ENCODE measurements at places on chromosomes 16 and 17.

DNA sequence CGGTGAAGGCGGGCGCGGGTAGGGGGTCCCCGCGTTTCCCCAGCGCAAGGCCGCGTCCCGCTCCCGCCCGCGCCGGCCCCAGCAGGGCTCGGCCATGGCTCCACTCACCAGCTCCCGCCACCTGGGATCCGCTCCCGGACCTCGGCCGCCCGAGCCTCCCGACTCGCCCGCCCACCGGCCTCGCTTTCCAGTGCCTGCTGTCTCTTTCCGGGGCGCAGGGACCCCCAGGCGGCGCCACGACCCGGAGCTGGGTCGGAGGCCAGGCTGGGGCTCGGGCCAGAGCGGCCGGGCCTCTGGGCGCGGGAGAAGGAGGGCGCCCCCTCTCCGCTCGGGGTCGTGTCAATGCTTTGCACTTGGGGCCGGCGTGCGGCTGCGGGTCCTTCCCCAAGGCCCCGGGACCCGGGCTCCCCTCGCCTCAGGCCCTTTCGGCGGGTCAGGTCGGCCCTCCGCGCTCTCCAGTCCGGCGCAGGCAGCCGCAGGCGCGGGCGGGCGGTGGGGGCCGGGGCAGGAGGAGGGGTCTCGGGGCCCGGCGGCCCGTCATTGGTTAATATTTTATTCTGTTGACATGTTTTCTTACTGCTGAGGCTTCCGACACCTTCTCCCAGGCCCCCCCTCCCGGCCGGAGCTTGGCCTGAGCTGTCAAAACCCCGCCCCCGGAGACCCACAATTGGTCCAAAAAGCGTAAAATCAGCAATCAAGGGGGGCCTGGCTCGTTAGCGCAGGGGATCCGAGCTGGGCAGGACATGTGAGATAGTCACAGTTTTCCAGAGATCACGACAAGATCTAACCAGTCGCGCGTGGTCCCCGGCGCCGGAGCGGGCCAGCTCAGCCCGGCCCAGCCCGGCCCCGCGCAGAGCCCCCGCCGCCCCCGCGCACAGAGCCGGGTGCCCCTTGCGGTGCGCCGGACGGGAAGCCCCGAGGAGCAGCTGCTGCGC, at the start of gene TBX2:
Gene TBX2, plus strand, starts transcription at position 713 of the 935 bp plus-strand sequence. CDS start 334 bp downstream, outside the sequence.
- no peak for DNase-seq

- DNase-seq = no peak
These were observed 89.1 kb downstream of the CDK5R1 start for GRCh38 chr17:32575852-32576251.

- DNase-seq = no peak
These were observed 26.7 kb upstream of the NUDT16L1 start for GRCh38 chr16:4666537-4667202.

- no peak for DNase-seq
These were observed 22.7 kb upstream of the RFFL start for GRCh38 chr17:35086164-35086563.

DNA sequence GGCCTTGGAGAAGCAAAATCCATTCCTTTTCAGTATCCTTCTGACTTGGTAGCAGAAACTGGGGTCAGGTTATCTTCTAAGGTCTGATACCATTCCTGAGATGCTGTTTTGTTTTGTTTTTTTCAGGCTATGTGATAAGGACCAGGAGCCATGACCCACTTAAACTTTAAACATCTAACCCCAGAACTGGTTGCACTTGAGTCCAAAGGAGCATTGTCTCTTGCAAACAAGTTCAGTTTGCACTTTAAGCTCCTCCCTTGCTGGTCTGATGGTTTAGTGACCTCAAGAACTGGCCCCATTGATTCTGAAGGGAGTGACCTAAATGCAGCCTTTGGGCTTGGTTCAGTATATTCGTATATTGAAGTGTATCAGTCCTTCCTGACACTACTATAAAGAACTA, 75.2 kb downstream of the ERCC4 start:
- DNase-seq = no peak

- DNase-seq = no peak
These were observed 23.1 kb downstream of the PRDM7 start for GRCh38 chr16:90053902-90054500.

GRCh38 chr16:79164388-79164995, 436.0 kb downstream of the MAF start:
- DNase-seq = no peak

GRCh38 chr17:13311306-13311705, 290.4 kb downstream of the HS3ST3A1 start:
- no peak for DNase-seq

- DNase-seq = no peak
These were observed 33.7 kb downstream of the MARF1 start for GRCh38 chr16:15609286-15609649.

DNA sequence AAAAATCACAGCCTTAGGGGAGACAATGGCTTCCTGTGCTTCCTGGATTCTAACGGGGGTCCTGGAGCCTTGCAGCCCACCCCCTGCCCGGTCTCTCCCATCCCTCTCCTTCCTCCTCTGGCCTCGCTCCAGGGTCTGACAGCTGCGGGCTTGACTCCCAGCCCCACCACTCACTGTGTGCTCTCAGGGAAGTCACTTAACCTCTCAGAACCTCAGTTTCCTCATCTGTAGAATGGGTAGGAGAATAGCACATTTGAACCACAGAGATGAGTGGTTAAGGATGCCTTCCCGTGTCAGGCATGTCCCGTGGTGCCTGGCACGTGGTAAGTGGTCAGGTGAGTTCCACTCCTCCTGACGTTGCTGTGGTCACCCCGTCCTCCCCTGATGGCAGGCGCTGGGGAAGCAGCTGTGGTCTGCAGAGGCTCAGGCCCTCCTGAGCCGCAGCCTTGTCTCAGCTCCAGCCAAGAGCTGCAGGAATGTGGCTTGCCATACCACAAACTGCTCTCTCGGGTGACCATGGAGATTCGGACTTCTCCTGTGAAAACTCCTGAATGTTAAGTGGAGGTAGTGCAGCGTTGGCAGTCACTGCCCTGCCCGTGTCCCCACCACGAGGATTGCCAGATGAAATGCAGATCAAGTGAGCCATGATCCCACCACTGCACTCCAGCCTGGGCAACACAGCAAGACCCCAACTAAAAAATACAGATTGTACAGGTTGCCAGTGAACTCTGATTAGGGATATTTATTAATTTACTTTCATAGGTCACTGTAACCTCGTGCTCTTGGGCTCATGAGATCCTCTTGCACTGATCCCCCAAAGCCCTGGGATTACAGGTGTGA, 85.7 kb downstream of the NT5M start:
- no peak for DNase-seq

GRCh38 chr17:73743518-73744201, 99.4 kb upstream of the SDK2 start:
- no peak for DNase-seq

- DNase-seq = no peak
These were observed 65.2 kb downstream of the ARSG start for GRCh38 chr17:68356520-68356919.

GRCh38 chr17:48307255-48307654, 122.8 kb downstream of the SKAP1 start:
- no peak for DNase-seq

- no peak for DNase-seq
These were observed 11.7 kb upstream of the SEC14L1 start for GRCh38 chr17:77128896-77129567.

- DNase-seq = no peak
These were observed 140.9 kb downstream of the KCNJ2 start for GRCh38 chr17:70310221-70310672.

DNA sequence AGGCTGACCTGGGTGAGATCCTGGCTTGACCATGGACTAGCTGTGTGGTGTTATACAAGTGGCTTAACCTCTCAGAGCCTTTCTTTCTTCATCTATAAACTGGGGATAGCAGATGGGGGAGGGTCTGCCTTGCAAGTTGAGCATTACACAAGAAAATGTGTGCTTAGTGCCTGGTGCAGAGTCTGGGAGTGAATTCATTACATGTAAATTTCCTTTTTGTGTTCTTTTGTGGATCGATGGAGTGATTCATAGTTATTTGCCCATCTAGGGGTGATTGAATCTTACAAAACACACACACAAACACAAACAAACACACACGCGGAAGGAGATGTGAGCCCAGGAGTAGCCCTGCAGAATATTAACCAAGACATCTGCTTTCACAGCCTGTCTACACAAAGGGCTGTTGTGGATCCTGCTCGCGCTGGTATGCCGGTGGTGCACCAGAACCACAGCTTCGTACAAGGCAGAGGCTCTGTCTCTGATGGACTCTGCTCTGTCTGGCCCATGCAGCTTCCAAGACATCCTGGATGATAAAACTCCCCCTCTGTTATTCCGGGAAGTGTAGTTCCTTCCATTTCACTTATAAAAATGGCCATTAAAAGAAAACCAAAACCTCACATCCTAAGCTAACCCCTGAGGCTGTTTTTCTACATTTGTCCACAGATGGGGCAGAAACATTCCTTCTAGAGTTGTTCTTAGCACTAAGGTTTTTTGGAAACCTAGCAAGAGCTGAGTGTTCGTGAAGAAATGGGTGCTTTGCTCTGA, 86.1 kb downstream of the UTP18 start:
- peak; percentile 21 for DNase-seq

- DNase-seq = no peak
These were observed 17.2 kb downstream of the ST3GAL2 start for GRCh38 chr16:70421473-70422311.

DNA sequence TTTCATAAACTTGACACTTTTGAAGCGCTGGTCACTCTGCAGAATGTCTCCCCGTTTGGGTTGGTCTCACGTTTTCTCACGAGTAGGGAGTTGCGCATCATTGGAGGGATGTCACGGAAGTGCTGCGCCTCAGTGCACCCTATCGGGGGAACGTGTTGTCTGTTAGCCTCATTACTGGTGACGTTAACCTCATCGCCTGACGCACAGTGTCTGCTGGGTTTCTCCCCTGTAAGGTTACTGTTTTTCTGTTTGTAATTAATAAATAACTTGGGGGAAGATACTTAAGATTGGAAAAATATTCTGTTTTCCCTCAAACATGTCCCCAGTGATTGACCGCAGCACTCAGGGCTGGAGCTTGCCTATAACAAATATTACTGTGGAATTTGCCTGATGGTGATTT, 26.7 kb downstream of the VAC14 start:
- DNase-seq = no peak

DNA sequence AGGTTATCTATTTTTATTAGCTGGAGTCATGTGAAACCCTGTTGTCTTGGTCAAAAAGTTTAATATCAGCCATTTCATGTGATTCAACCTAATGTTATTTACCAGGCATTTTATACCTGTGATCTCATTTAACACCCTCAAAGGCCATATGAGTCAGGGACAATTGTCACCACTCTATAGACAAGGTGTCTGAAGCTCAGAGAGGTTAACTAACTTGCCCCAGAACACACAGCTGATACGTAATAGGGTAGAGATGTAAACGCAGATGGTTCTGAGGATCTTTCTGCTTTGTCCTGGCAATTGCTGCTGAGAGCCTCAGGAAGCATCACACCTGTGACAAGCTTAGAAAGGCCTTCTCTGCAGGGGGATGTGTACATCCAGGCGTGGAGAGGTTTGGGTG, 4.9 kb downstream of the CD300A start:
- DNase-seq = no peak

- no peak for DNase-seq
These were observed 19.8 kb upstream of the ZFP90 start for GRCh38 chr16:68519225-68519745.

- DNase-seq = no peak
These were observed 1.5 kb downstream of the ACBD4 start for GRCh38 chr17:45136846-45137560.

DNA sequence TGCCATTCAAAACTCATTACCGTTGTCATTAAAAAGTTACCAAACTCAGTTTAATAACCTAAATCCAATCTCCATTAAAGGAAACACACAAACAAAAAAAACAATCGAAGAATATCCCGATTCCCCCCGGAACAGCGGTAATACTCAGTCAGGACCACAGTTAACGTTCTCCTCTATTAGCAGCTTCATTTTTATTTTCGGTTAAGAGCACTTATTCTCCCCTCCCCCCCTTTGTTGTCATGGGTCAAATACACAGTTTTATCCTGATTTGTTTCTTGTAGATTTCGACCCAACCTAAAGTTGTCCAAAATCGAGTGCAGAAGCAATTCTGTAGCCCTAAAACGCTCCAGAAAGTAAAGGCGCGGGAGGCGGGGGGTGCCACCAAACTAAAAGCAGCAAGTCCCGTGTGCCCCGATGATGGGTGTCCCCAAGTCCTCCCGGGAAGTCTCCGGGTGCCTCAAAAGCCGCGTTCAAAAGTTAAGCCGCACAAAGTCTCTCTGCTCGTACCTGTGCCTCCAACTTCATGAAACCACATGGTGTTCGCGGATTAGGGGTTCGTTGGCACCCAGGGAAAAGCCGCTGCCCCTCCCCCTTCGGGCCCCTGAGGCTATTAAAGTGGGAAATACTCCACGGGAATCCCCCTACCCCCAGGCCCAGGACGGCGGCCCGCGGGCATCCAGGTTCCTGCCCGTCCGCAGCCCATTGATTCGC, 996 bp downstream of the SUMO2 start:
- DNase-seq = no peak

- DNase-seq = no peak
These were observed 26.6 kb upstream of the MYLK3 start for GRCh38 chr16:46774743-46775177.

GRCh38 chr17:80372922-80373570, 41.9 kb upstream of the ENDOV start:
- no peak for DNase-seq

- no peak for DNase-seq
These were observed 2.2 kb downstream of the CD300H start for GRCh38 chr17:74565126-74565525.

GRCh38 chr17:66240630-66241029, 11.4 kb upstream of the APOH start:
- DNase-seq = no peak

DNA sequence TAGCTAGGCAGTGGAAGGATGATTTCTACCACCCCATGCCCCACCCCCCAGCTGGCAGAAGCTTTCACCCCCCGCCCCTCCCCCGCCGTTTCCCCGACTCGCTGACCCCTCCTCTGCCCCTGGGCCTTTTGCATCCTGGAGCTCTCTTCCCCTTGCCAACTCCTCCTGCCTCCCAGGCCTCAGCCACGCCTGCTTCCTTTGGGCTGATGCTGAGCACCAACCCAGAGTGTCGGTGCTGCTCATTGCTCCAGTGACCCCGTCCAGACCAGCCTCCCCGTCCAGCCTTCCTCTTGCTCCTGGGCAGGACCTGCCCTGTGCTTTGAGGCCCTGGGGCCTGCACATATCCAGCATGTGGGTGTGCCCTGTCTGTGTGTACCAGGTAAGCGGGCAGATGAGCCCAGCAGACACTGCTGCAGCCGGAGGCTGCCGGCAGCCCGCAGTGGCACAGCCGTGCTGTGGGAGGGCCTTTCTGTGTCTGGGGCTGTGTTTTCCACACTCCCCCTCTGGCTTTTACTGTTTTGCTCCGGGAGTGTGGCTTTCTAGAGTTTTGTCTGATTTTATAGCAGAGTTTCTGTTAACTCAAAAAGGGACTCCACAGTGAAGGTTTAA, 72.9 kb downstream of the JPH3 start:
- no peak for DNase-seq

Data from occipital lobe (tissue), 3 donors.